ENCODE measurements at places on chromosomes 3 and 15.

DNA sequence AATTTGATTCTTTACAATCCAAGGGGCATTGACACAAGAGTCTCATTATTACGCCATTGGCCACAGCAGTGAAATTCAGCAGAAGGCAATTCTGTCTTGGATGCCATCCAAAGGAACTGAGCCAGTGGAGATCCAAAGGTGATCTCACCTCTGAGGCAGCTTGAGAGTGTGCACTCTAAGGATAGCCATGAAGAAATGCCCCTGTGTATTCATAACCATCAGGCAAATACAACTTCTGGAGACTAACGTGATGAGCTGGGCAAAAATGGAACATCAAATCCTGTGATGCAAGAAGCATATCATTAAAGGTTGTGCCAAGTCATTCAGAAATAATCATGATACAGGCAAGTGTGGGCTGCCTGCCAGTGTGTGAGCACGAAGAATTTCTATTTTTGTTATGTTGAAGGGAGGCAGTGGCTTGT, 41.4 kb downstream of the ROBO2 start:
- no peak for DNase-seq

GRCh38 chr3:188326111-188326510, 172.2 kb downstream of the LPP start:
- DNase-seq: no peak

- DNase-seq: no peak
These were observed 642.6 kb downstream of the SQOR start for GRCh38 chr15:46277451-46277850.

DNA sequence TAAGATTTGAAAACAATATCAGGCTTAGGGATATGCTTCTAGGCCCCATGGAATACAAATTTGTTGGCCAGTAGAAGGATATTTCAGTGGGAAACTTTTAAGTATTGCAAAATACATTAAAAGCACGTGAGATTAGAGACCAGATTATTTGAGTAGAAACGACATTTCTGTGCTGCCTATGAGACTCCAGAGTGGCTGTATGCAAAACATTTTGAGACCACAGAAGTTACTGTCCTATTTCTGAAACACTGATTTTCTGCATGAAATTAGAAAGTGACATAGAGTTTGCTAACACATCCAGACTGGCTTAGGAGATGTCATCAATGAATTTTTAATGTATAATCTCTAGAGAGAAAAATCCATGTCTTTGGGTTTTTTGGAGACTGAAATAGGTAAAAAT, 99.8 kb downstream of the KCNH8 start:
- no peak for DNase-seq

- no peak for DNase-seq
These were observed 134.9 kb upstream of the BFSP2 start for GRCh38 chr3:133264920-133265319.

GRCh38 chr3:180325958-180326357, 276.0 kb upstream of the TTC14 start:
- no peak for DNase-seq

DNA sequence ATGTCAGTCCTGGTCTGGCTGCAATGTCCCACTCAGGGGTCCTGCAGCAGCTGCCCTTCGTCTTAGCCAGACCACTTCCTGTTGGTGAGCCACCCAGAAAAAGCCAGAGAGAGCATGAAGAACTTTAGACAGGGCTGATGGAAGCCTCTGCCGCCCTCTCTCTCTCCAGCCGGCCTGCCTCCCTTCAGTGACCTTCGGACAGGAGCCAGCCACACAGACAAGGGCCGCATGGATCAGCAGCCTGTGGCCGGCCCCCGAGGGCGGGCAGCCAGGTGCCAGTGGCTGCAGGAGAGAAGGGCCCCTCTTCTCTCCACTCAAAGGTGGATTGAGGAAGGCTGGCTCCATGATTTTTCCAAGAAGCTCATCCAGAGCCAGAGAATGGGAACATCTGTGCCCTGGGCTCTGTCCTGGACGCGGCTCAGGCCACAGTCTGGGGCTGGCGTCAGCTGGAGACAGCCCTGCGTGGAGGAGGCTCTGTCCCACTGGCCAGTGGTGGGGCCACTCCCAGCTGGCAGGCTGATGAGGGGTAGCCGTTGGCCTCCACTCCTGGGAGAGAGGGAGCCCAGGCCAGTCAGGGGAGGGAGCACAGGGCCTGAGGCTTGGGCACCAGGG, 42.9 kb downstream of the ISG20 start:
- DNase-seq: no peak

DNA sequence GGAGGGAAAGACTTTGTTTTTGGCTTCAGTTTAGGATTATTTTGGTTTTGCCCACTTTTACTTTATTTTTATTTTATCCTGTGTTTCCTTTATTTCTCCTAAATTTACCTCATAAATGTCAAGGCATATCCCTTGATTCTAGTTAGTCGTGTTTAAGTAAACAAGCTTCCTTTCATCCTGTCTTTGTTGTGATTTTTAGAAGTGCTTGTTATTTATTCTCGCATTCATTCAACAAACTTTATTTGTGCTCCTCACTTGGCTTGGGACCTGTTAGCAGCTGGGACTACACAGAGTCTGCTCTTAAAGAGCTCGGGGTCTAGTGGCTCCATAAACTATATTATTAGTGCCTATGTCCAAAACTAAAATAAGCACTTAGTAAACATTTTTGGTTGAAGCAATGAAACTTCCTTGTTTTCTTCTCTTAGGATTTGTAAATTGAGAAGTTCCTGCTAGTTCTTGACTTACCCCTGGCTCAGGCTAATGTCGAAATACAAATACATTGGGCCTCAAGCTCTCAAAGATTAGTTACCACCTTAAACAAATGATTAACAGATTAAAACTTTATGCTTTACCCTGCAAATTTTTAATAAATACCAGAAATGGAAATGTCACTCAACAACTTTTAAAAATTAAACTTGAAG, 19.0 kb upstream of the DMXL2 start:
- DNase-seq: no peak

GRCh38 chr15:68383161-68384074, 48.5 kb downstream of the ITGA11 start:
- peak; percentile 42 for DNase-seq

DNA sequence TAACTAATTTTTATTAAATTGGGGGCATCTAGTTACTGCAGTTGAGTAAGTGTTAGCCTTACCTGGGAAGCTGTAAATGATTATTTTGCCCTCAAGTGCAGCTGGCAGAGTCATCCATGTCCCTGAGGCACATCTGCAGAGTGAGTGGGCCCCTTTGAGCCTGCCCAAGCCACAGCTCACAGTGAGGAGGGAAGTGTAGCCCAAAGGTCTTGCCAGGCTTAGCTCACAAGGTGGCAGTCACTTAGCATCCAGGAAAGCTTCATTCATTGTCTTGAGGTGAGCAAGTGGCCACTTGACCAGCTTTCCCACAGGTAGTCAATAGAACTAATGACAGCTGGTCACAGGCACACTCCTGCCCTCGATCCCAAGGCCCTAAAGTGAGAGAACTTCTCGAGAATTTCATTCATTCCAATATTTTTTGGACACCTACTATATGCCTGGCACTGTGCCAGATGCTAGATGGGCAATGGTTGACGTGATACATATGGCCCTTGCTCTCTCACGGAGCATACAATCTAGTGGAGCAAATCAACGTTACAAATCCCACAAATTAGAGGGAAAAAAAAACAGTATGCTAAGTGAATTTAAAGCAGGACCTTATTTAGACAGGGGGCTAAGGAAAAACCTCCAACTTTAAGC, 163.3 kb upstream of the IL12A start:
- DNase-seq: no peak

DNA sequence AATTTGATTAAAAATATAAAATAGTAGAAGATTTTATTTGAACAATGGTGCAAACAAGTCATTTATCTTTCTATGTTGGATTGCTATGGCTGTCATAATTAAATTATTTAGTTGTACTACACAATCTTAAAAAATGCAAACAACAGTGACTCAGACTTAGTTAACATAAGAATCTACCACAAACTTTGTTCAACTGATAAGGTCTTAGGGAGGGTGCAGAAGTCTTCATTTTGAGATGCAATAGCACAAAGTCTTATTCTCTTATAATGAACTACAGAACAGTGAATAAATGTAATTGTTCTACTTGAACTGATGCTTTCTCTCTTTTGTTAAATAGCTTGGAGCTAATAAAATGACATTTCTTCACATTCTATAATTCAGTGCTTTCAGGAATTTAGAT, 482.8 kb upstream of the NAALADL2 start:
- DNase-seq: no peak

GRCh38 chr15:72176159-72176558, 21.4 kb downstream of the GRAMD2A start:
- peak; percentile 45 for DNase-seq

DNA sequence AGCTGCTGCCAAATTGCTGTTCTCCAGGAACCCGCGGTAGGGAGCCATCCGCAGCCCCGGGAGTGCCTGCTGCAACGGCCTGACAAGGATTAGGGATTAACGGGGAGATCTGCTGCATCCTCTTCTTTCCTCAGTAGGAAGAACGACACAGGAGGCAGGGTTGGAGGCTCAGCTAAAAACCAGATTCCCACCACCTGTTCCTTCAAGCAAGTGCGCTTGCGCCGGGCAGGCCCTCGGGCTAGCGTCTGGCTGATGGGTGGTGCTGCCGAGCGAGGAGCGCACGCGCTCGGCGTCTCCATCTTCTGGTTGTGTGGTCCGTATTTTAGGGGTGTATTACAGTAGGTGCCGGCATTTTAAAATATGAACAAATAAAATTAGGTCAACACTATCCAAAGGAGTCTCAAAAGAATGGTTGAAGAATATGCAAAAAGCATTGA, 25.4 kb upstream of the SLC25A26 start:
- peak; percentile 87 for DNase-seq

GRCh38 chr3:127275287-127275781, 12.5 kb downstream of the PRR20G start:
- no peak for DNase-seq

DNA sequence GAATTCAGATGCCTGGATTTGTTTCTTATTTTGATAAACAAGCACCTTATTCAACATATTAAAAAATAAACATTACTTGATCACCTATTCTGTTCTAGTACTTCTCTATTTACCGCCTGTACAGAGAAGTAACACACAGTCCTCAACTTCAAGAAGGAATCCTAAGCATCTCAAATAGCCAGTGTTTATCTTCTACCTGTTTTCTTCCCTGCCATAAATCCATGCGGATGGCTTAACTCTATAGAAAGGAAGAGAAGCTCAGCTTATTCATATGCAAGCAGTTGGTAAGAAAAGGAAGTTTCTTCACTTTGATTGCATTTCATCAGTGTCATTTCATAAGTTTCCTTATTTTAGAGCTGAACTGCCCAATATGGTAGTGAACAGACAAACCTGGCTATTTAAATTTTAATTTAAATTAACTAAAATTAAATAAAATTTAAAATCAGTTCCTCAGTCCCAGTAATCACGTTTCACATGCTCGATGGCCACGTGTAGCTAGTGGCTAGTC, 210.0 kb upstream of the PEX5L start:
- no peak for DNase-seq

- DNase-seq: no peak
These were observed 13.0 kb downstream of the TBC1D2B start for GRCh38 chr15:78064544-78064943.

DNA sequence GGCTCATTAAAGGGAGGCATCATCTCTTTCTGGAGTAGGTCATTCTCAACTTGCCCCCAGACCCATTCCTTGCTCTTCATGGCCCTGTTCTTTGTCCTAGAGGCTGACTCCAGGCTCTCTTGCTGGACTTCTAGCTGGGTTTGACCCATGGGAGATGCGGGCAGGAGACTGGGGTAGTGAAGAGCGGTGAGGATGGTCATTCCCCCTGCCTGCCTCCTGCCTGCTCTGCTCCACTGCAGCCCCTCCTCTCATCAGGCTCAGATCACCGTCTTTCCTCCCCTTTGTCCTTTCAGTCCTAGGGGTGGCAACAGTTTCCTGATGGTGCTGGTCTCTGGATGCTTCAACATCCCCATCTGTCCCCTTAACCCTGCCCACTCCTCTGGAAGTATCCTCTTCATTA, 170.9 kb downstream of the ABHD5 start:
- peak; percentile 20 for DNase-seq

DNA sequence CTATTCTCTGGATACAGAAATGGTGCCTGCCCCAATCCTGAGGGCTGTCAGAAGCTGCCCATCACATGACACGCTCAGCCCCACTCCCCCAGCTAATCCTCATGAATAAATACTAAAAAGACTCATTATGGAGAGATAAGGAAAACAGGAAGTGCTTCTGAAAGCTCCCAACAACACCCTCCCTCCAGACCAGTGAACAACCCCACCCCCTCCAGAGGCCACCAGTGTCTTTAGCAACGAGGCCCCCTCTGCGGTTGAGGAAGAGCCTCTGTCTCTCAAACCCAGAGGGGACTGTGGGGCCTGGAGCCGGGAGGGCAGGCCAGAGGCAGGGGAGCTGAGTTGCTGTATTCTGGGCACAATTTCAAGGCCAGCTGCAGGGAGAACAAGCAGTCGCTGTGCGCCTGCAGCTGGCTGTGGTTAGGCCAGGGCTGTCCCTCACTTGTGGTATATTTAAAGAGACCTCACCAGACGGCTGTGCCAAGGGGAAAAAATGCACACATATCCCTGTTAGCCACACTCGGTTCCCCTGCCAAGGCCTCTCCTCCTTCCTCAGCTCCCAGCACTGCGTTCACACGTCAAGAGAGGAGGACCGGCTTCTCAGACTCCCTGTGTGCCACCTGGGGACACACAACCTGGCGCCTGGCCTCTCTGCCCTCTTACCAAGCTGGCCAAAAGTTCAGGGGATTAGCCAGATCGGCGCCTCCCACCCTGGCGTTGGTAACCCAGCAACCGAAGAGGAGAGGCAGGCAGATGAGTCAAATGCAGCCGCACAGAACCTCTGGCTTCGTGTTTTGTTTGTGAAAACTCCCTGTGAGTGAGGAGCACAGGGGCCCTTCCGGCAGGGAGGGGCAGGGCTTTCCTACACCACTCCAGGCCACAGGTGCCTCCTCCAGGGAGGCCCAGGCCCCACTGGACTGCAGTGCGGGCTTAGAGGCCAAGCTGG, 101.2 kb upstream of the ETV5 start:
- peak; percentile 86 for DNase-seq

DNA sequence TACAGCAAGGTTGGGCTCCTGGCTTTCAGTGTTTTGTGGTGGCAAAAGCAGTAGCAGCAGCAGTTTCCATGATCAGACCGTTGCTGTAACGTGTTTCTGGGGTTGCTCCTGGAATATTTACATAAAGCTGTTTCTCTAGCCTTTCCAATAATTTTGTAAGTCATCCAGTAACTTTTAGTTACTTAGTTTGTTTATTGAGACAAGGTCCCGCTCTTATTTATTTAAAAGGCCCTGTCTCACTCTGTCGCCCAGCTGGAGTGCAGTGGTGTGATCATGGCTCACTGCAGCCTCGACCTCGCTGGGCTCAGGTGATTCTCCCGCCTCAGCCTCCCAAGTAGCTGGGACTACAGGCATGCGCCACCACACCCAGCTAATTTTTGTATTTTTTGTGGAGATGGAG, 8.8 kb upstream of the MYO5A start:
- DNase-seq: no peak

GRCh38 chr15:69916169-69916785, 181.4 kb downstream of the TLE3 start:
- no peak for DNase-seq

GRCh38 chr3:35487376-35487775, 151.9 kb upstream of the ARPP21 start:
- DNase-seq: no peak

- DNase-seq: no peak
These were observed 6.0 kb downstream of the TADA3 start for GRCh38 chr3:9786209-9786739.

- DNase-seq: no peak
These were observed 63.7 kb upstream of the DLG1 start for GRCh38 chr3:197362081-197362480.

- DNase-seq: no peak
These were observed 48.0 kb upstream of the TSPAN3 start for GRCh38 chr15:77118882-77119321.

- no peak for DNase-seq
These were observed 602 bp upstream of the ATP2B2 start for GRCh38 chr3:10505791-10506585.

- no peak for DNase-seq
These were observed 41.1 kb downstream of the FSD2 start for GRCh38 chr15:82764740-82765139.

All from ecto neural progenitor cell (in vitro differentiated cells).